ENCODE measurements at places on chromosomes 16 and 17.
A peak's percentile ranks its signal among the peaks of the same experiment; 100 is the strongest.

DNA sequence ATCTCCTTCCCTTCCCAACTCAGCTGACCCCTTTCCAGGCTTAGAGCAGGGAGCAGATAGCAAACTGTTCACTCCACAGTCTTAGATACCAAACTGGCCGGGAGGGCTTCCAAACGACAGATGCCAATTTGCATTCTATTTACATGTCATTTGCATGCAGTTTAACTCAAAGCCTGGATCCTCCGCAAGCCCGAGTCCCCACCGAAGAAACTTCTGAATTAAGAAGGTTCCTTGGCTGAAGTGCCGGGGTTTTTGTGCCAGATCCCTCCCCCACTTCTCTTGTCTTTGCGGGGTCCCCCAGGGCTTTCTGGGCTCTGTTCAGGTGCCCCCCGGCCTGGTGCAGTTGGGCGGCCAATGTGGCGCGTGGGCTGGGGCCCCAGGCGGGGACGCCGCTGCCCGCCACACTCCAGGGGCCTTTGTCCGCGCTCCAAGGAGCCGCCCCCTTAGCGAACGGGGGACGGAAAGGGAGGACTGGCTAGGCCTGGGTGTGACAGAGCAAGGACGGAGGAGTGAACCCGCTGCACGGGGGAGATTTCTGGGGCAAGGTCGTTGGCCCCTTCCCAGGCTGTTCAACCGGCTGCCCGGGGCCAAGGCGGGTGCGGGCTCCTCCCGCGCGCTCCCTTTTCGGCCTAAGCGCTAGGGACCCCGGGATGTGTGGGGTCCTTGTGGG, 1.2 kb downstream of the GPRC5B start:
- no peak for DNase-seq

- no peak for DNase-seq
Measured at GRCh38 chr16:11668623-11669379, 546 bp downstream of the SNN start.

GRCh38 chr16:71894921-71895678, at the start of gene IST1:
IST1 (plus strand) TSS chr16:71895531; CDS start chr16:71915641, 20,110 bp downstream.
- DNase-seq = peak; percentile 95

GRCh38 chr16:89610108-89610453, 3.4 kb upstream of the DPEP1 start:
- no peak for DNase-seq

- no peak for DNase-seq
Measured at GRCh38 chr17:61484174-61484573, 32.0 kb downstream of the TBX4 start.

DNA sequence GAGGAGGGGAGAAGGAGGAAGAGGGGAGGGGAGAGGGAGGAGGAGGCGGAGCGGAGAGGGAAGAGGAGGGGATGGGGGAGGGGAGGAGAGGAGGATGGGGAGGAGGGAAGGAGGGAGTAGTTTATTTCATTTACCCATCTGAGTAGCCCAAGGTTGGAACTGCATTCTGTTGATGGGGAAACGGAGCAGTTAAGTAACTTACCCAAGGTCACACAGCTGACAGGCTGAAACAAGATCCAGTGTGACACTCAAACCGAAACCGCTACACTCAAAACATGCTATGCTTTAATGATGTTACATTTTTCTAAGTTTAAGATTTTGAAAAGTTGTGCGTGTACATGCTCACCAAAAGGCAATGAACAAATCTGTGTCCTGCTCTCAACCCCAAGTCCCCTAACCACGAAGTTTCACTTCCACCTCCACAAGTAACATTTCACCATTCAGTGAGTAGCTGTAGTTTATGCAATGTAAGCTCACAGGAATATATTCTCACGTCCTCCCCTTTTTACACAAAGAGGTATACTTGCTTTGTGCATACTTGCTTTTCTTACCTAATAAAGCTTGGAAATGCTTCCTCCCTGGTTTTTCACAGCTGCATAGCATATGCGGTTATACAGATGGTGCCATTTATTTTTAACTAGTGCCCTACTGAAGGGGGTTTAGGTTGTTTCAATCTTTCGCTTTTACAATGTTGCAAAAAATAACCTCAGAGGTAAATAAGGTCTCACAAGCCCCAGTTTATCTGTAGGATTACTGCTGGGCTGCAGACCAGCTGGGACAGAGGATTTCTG, 275.3 kb downstream of the PARN start:
- DNase-seq = no peak

DNA sequence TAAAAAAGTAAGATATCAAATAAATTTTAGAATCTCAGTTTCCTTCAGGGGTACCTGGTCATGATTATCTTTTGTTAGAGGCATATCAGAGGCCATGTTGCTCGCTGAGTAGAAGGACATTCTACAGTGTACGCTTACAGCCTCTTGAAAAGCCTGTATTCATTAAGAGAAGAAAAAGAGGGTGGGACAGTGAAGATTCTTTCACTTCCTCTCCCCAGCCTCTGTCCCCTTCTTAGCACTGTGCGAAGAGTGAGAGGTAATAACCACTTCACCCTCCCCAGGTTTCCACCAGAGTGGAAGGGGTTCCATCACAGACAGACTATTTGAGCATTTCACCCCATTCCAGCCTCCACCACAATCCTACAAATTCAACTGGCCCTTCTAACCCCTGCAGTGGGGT, 4.8 kb upstream of the LPO start:
- DNase-seq = no peak

- DNase-seq = peak; percentile 24
Measured at GRCh38 chr17:19867079-19867328, 732 bp downstream of the ULK2 start.

- DNase-seq = no peak
Measured at GRCh38 chr16:26627958-26628357, 438.8 kb upstream of the C16orf82 start.

GRCh38 chr17:39677542-39678339, 9.5 kb downstream of the PNMT start:
- DNase-seq = no peak

DNA sequence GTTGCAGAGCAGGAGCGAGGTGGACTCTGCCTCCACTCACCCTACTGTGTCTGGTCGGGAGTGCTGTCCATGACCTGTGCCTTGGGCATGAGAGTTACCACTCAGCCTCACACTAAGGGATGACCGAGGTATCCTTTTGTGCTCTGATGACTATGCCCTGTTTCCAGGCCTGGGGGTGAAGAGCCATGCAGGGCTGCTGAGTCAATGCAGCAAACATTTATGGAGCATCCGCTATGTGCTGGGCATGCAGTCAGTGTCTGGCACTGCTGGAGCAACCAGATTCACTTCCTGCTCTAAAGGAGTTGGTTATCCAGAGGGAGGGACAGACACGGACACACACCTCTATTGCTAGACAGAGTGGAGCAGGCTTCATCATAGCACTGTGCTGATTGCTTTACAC, 7.6 kb upstream of the HNF1B start:
- DNase-seq = no peak

DNA sequence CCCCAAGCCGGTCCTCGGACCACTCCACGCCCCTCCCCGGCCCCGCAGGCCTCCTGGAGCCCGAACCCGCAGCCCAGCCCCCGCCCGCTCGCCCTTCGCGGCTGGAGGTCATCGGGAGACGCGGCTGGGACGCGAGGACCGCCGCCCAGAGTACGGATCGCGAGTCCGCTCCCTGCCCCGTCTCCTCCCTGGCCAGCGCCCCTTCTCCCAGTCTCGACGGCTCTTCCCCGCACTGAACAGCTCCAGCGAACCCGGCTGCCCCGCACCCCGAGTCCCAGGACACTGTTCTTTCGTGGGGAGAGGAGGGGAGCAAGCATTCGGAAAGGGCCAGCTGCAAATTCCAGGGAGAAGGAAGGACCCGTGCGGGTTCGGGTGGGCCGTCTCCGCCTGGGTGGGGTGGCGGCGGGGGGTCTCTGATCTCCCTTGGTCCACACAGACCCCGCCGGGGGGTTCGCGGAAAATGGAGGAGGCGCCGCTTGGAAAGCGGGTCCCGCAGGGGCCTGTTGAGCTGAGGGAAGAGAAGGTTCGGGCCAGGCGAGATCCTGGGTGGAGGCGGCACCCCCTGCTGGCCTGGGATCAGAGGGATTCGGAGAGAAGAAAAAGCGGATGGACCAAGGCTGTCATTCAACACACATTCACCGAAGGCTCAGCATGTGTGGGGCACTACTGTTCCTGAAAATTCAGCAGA, 632 bp upstream of the RTN4RL1 start:
- no peak for DNase-seq

DNA sequence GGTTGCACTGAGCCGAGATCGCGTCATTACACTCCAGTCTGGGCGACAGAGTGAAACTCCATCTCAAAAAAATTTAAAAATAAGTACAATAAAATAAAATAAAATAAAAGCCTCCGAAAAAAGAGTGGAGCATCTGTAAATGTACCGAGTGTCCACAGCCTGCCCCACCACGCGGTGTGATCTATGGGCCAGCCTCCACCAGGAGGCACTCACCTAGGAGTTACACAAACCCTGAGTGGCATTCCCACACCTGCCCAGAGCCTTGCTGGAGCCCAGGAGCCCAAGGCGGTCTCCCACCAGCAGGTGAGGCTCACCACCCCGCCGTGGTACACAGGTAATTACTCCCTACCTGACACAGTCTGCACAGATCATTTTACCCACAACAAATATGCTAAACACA, 183.2 kb downstream of the ZNF423 start:
- no peak for DNase-seq

- no peak for DNase-seq
Measured at GRCh38 chr17:81040791-81041337, 5.9 kb downstream of the BAIAP2 start.

DNA sequence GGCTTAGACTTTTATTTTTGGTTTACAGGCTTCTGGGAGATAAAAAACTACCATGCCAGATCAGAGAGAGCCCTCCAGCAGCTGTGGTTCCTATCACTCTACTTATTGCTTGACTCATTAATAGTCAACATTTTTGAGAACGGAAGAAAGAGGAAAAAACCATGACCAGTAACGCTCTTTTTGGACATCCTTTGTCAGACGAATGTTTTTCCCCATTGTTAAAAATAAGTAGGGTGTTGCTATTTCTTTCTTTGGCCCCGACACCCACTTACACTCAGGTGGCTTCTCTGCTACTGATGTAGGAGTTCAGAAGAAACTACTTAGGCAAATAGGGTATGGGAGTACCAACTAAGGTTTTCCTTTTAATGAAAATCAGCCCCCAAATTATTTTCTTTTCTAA, 27.5 kb downstream of the TVP23A start:
- DNase-seq = no peak

GRCh38 chr17:38440614-38441397, 12.5 kb downstream of the ARHGAP23 start:
- no peak for DNase-seq

DNA sequence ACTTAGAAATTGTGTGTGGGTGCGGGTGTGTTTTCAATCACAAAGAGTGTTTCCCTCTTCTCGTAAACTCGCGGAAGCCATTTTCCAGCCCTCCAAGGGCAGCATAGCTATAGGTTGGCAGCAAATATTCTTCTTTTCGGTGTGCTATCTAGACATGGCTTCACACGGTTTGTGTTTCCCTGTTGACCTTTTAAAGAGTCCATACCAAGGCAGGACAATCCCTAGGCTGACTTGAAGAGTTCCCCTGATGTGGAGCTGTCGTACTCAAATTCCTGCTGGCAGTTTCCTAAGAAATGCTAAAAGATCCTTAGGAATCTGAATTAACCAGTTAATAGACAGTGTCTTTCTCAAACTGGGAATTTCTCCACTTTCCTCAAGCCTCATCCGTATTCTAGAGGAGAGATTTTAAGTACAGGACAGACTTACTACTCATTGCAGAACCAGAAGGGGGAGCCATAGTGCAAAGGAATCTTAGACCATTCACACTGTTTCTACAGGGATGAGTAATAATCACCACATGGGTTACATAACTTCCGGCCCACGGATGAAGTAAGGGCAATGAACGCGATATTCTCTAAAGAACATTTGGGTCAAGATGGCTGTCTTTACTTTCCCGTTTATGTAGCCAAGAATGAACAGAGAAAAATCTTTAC, 288.6 kb upstream of the ELAC2 start:
- no peak for DNase-seq

GRCh38 chr16:2924901-2925755, 13.4 kb downstream of the FLYWCH1 start:
- DNase-seq = no peak

- no peak for DNase-seq
Measured at GRCh38 chr17:49692751-49693150, 14.9 kb upstream of the SPOP start.

DNA sequence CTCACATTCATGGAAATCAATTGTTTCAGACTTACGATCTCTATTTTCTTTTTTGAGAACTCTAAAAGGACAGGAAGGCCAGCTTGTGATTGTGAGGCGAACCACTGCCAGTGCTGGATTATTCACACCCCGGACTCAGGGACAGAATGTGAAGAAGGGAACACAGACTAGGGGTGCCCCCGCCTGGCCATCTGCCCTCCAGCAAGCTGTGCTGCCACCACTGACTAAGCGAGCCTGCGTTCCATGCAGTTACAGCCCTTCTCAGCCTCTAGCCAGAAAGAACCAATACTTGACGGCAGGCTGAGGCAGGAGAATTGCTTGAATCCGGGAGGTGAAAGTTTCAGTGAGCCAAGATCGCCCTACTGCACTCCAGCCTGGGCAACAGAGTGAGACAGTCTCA, 2.8 kb downstream of the HAGH start:
- no peak for DNase-seq

- DNase-seq = no peak
Measured at GRCh38 chr16:28321700-28322411, 29.5 kb downstream of the SBK1 start.

GRCh38 chr16:72203401-72203800, 31.4 kb upstream of the PMFBP1 start:
- DNase-seq = no peak

DNA sequence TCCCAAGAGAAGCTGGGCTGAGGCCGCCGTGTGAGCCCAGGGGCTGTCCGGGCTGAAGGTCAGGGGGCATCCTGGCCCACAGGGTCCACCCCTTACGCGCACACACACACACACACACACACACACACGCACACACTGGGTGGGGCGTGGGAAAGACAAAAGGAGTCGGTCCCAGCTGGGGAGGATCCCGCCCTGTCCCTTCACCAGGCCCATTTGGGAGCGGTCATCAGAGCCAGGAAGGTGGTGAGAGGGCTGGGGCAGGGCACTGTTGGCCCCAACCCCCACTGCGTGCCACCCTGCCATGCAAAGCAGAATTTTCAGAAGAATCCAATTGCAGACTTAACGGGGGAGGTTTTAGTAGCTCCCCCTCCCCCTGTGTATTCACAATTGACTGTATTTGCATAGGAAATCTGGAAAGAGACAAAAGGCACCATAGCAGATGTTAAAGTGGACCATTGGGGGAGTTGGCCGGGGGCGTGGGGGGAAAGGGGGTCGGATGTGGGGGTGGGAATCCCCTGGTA, 11.3 kb upstream of the CD300A start:
- no peak for DNase-seq
